SK-N-SH (cell line): ENCODE measurements at places on chromosomes 6 and 20. TPM values are rescaled to one million over a fixed set of nuclear protein-coding genes. Genes with fewer than 3 reads are reported as not detected.

GRCh38 chr20:42110301-42110700, 492.1 kb upstream of the CHD6 start:
- DNase-seq = no peak

GRCh38 chr6:68639211-68639610, 4.1 kb downstream of the ADGRB3 start:
- DNase-seq = no peak

DNA sequence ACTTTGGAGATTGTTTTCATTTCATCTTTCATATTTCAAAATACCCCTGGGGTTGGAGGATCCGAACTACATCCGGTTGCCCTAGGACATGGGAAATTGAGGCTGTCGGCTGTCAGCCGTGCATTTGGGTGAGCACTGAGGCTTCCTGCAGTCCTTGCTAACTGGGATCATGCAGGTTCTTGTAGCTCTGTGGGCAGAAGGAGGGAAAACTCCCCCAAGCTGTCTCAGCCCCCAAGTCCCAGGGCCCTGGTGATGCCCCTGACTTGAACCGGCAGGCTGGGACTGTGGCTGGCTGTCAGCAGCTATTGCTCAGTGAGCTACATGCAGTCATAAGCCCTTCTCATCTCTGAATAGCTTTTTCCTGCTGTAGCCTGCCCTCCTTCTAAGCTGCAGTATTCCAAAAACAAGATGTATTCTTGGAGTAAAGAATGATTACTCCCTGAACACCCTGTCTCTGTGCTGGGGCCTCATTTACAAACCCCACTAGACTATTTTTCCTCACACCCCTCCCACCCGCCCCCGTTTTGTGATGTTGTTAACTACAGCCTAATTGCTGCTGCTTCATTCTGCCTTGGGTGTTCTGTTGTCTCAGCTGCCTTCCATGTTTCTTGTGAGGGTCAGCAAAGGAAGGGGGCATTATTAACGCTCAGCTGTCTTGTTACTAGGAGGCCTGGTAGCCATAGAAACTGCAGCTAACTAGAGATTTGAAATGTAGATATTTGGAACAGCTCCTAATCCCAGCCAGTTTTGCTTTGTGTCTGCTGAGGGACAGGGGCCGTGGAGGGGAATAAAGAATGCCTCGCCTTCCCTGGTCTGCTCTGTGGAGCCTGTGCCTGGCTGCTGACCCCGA, 18.1 kb downstream of the MTRES1 start:
- DNase-seq = peak; percentile 61

DNA sequence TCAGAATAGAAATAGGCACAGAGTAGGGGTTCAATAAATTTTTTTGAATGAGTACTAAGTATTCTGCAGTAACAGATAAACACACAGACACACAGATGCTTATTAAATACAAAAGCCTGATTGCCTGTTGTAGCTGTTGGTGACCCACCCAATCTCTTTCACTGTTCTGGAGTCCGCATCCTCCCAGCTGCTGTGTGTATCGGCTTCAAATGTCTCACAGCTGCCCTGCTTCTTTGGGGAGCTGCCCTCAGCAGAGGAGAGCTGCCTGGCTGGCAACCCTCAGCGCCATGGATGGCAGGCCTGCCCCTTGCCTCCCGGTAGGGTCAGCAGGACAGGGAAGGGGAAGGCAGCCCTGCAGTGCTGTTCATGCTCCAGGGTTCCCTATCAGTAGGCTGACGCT, 85.9 kb upstream of the PRND start:
- DNase-seq = no peak

GRCh38 chr20:61886721-61887595, 178.7 kb downstream of the TAF4 start:
- DNase-seq = peak; percentile 82

DNA sequence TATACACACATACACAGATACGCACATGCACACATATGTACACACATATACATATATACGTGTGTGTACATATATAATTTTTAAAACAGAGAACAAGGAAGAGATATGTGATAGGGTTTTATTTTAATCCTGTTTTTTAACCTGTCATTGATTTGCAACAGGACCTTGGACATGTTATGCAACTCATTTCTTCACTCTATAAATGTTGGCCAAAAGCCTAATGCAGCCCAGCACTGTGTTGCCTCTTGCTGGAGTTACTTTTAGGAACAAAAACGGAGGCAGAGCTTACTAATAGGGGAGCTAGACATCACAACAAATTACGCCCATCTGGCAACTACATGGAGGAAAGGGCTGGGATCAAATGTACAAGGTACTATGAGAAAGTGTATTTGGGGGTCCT, 179.9 kb upstream of the TAB2 start:
- DNase-seq = no peak

DNA sequence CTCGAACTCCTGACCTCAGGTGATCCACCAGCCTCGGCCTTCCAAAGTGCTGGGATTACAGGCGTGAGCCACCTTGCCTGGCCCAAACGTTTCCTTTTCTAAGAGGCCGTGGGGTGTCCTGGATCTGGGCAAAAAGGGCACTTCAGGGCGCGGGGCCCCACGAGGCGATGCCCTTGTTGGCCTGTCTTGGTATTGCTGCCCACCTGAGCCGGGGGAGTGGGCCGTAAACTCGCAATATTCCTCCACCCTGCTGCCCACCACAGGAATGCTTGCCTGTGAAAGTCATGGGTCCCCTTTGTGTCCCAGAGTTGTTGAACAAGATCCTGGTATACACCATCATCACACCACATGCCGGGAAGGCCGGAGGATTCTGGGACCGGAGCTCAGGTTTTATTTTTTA, 49.0 kb downstream of the SSR1 start:
- DNase-seq = no peak

GRCh38 chr6:158793432-158793831, 25.7 kb downstream of the EZR start:
- DNase-seq = peak; percentile 37

GRCh38 chr6:100726666-100727065, 154.5 kb downstream of the ASCC3 start:
- no peak for DNase-seq

DNA sequence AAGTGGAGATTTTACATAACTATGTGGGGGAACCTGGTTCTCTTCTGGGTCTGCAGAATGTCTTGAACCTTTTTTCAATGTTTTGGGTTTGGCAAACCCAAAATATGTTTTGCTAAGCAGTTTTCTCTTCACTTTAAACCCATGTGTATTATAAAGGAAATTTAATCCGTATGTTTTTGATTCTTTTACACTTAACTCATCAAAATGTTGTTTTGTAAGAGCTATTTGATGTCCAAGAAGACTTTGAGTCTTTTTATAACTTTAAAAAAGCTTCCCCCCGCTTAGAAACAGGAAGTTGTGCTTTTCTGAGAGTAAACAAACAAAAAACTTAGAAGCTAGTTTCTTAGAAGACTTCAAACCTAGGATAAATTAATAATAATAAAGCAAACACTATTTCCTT, 81.9 kb upstream of the CEP162 start:
- DNase-seq = no peak

DNA sequence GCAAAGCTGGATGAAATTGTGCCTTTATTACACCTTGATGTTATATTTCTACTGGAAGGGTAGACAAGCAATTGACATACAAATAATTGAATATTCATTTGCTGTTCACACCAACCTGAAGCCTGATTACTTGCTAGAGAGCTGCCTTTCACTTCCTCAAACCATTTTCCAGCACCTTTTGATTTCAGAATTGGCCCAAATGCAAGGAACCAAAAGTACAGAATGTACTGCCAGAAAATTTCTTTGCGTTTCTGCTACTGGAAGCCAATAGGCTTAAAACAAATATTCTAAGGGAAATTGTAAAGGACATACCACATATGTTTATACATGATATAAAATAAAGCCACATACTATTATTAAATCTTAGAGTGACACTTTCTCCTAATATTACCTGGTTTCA, 94.5 kb downstream of the RFPL4B start:
- DNase-seq = no peak

DNA sequence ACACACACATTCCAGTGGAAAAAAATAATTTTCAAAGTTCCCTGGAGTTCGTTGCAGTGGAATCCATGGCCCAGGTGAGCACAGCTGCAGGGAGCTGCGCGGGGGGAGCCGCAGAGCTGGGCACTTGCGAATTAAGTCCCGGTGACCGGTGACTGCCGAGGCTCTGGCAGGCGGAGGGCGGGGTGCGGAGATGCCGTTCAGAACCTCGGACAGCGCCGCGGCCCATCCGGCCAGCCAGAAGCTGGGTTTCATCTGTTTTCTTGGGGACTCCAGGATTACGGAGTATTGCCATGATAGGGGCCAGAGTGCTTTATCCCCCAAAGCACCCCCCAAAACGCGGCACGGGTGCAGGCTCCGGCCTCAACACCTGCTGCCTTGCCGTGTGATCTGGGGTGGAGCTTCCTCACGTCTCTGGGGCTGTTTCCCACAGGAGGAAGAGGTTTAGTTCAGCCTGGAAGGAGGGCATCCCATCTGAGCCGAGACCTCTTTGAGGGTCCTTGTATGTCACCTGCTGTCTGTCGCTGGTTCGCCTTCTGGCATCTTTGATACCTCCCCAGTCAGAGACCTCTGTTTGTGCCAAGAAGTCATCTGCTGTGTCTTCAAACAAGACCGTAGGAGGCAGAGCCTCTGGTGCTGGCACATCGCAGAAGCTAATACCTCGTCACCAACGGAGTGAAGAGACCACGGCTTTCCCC, 99.4 kb downstream of the YTHDF1 start:
- no peak for DNase-seq

- DNase-seq = peak; percentile 82
Measured at GRCh38 chr20:62366370-62367135, 559 bp downstream of the LAMA5 start.

- DNase-seq = no peak
Measured at GRCh38 chr6:2578767-2579166, 172.0 kb downstream of the MYLK4 start.

GRCh38 chr20:36467076-36467999, 74.0 kb upstream of the MYL9 start:
- DNase-seq = no peak

GRCh38 chr20:57901526-57901925, 191.7 kb upstream of the PMEPA1 start:
- DNase-seq = no peak

- DNase-seq = no peak
Measured at GRCh38 chr6:43510827-43511163, 649 bp upstream of the LRRC73 start.

GRCh38 chr6:110352563-110353262, 5.4 kb downstream of the METTL24 start:
- DNase-seq = no peak

GRCh38 chr6:40770794-40771193, 183.6 kb upstream of the LRFN2 start:
- no peak for DNase-seq

GRCh38 chr6:390914-391558, 516 bp upstream of the IRF4 start:
- DNase-seq = no peak

DNA sequence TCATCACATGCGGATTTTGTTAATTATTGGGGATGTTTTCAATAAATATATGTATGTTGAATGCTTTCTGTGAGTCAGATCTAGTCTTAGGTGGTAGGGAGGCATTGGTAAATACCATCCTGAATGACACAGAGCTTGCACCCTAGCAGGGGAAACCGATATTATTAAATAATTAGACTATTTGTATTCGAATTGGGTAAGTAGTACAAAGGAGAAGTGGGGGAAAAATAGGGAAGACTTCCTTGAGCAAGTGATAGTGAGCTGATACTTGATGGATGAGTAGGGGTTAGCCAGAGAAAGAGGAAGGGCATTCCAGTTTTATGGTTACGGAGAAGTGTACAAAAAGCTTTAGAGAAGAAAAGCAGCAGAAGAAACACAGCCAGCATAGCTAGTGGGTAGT, 1.5 kb downstream of the RIOK1 start:
- DNase-seq = no peak

- DNase-seq = no peak
Measured at GRCh38 chr6:34795836-34796425, 4.0 kb downstream of the BLTP3A start.

DNA sequence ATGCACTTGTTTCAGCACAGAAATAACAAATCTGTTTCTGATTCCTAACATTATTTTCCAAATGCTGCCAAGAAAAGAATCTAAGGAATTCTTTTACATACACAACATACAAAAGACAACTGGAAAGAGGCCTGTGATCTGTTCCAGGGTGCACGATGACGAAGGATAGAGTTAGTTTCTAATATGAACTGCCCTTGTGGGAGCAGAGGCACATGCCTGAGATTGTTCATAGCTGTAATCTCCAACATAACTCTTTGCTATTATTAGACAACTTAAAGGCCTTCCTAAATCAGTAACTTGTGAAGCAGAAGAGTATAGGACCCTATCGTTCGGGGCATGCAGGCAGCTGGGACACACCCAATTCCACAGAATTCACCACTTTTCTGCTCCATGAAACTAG, 41.2 kb upstream of the NHSL1 start:
- DNase-seq = no peak

DNA sequence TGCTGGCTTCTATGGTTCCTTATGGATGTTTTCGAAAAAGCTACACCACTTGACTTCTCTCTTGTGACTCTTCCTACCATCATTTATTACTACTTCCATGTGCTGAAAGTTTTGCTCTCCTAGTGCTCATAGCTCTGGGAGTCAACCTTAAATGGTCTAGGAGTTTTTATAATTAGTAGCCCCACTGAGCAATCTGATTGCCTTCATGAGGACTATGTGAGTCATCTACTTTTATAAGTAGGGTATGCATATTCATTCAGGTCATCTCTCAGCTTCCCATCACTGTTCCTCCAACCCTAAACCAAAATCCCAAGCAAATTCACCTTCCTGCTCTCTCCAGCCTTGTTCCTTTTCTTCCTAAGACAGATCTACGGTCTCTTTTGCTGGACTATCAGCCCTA, 17.4 kb upstream of the FAXC start:
- no peak for DNase-seq

DNA sequence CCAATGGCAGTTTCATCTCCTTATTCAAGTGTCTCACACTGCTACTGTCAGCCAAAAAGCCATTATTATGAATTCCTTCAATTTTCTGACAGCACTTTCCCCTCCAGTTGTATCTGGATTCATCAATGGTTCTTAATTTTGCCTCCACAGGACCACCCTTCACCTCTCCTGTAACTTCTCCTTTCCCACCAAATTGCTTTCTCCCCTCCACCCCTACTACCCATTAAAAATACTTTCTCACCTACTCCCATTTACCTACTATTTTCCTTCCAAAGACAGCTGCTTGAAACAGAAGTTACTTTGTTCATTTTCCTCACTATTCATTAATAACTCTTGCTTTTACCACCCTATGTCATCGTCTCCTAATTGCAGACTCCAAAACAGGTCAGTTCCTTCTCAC, 29.8 kb downstream of the DEK start:
- no peak for DNase-seq

ADTRP gene
- polyA plus RNA-seq = 0.84 and 1.2 TPM in 2 replicates

SLC35D3 gene
- polyA plus RNA-seq = 0.05 and 0.16 TPM in 2 replicates

EBF4 gene
- 15.9 and 20.6 TPM in 2 replicates for polyA plus RNA-seq

DEFB110 gene
- not detected in 2 replicates for polyA plus RNA-seq

RPP21 gene
- 68.8 and 108 TPM in 2 replicates for polyA plus RNA-seq

C4B gene
- polyA plus RNA-seq = 6.8 and 10.9 TPM in 2 replicates

TBXT gene
- not detected in 2 replicates for polyA plus RNA-seq

PDE7B gene
- polyA plus RNA-seq = 1.9 and 2.2 TPM in 2 replicates

WDR46 gene
- 153 and 172 TPM in 2 replicates for polyA plus RNA-seq

WASF1 gene
- 31.4 and 35.9 TPM in 2 replicates for polyA plus RNA-seq
